ENCODE measurements at places on chromosomes 2 and 18. TPM values are rescaled to one million over a fixed set of nuclear protein-coding genes. Genes with fewer than 3 reads are reported as not detected.

DNA sequence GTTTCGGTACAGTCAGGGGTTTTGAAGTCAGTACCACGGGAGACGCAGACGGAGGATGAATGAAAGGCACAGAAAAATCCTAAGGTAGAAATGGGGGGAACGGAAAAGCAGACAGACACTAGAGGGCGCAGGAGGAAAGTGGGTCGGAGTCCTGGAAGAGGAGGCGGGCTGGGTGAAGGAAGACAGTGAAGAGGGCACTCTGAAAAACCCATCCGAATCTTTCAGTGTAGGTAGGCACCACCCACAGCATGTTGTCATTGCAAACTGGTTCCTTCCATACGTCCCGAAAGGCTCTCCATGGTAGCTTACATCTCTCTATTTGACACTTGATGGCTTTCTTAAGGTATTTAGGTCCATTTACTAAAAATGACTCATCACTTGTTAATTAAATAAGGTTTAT is 18.5 kb upstream of the ZNF236 start:
- peak; percentile 77 for DNase-seq

GRCh38 chr2:128868686-128869551 is 550.3 kb upstream of the HS6ST1 start:
- DNase-seq: no peak

DNA sequence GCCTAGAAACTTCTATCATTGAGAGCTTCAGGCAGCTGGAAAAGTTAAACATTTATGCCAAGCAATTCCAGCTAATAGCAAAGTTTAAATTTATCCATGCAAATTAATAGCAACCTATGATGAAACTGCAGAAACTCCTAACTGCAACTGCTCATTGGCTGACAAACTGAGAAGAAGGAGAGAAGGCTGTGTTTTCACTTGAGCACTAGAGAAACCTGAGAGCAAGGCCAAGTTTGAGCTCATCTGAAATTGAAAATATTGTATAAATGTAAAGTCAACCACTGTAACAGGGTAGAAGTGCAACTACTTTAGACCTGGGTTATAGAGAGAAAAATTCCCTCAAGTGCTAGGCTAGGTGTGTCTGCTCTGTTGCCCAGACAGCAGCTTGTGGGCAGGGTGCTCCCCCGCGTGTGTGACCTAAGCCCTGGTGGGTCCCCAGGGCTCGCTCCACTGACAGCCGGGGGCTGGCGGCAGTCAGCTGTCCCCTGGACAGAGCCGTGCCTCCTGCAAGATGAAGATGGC is 50.2 kb downstream of the CABYR start:
- DNase-seq: peak; percentile 45

- DNase-seq: no peak
Observed at GRCh38 chr2:228738671-228739380, 532.3 kb downstream of the PID1 start.

- peak; percentile 12 for DNase-seq
Observed at GRCh38 chr2:240392084-240392947, 43.1 kb upstream of the GPC1 start.

- DNase-seq: no peak
Observed at GRCh38 chr2:238855891-238856580, 8.2 kb downstream of the TWIST2 start.

DNA sequence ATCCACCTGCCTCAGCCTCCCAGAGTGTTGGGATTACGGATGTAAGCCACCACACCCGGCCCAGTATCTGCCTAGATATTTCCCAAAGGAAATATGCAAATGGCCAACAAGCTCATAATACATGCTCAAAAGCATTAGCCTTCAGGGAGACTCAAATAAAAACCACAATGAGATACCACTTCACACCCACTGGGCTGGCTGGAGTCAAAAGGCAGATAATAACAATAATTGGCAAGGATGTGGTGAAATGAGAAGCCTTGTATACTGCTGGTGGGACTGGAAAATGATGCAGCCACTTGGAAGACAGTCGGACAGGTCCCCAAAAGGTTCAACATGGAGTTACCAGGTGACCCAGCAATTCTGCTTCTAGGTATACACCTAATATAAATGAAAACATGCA is 20.5 kb upstream of the ZNF516 start:
- no peak for DNase-seq

MOCOS gene
- 1.3 TPM for total RNA-seq

AQP12A gene
- not detected for total RNA-seq

ATP8B1 gene
- total RNA-seq: 0.07 TPM

FBXO36 gene
- total RNA-seq: 3.4 TPM
